Body of pancreas (tissue), 4 donors: ENCODE measurements at places on chromosomes 11 and 22.

DNA sequence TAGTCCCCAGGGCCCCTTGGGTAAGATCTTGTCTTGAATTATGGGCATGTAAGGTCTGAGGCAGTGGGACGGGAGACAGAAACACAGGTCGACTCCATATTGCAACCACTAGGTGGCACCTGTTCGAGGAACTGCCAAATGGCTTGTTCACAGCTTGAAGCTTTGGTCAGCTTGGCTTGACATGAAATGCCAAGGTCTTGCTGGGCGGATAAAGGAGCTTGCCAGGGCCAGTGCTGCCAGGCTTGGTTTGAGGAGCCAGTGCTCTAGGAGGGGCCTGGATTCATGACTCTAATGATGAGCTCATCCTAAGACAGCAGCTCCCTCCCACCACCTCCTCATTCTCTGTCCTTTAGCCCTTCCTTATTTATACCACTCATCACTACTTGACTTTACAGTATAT lies 11.9 kb upstream of the NRIP3 start:
- peak; percentile 87 for DNase-seq

GRCh38 chr11:57390535-57390934 lies at the start of gene PRG2:
PRG2 (minus strand) TSS chr11:57390650; CDS start chr11:57389944, 706 bp downstream.
- DNase-seq, result no peak

DNA sequence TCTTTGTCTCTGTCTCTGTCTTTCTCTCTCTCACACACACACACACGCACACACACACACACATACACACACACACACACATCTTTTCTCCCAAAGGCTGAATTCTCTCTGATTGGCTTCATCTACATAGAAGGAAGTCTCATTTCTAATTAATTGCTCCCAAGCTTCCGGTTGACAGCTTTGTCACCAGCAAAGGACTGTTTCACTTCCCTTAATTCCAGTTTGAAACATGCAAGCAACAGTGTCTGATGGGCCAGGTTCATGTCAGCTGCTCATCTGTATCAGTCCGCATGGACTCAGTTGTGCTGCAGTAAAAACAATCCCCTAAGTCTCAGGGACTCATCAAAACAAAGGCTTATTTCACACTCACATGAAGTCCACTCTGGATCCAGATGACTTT lies 16.2 kb upstream of the PVALB start:
- DNase-seq, result no peak

GRCh38 chr11:116865696-116866095 lies 28.3 kb upstream of the APOA1 start:
- DNase-seq, result no peak

DNA sequence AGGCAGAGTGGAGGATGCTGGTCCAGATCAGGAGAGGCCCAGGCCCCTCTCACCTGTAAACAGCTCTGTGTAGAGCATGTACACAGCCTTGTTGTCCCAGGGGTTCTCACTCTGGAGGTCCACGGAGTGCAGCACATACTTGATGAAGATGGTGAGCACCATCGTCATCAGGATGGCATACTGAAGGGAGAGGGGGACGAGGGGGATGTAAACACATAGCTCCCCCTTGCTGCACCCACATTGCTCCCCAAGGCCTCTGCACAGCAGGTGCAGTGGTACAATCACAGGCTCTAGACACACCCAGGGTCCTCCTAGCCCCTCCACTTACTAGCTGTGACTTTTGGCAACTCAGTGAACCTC lies 2.9 kb downstream of the SYVN1 start:
- DNase-seq, result no peak

DNA sequence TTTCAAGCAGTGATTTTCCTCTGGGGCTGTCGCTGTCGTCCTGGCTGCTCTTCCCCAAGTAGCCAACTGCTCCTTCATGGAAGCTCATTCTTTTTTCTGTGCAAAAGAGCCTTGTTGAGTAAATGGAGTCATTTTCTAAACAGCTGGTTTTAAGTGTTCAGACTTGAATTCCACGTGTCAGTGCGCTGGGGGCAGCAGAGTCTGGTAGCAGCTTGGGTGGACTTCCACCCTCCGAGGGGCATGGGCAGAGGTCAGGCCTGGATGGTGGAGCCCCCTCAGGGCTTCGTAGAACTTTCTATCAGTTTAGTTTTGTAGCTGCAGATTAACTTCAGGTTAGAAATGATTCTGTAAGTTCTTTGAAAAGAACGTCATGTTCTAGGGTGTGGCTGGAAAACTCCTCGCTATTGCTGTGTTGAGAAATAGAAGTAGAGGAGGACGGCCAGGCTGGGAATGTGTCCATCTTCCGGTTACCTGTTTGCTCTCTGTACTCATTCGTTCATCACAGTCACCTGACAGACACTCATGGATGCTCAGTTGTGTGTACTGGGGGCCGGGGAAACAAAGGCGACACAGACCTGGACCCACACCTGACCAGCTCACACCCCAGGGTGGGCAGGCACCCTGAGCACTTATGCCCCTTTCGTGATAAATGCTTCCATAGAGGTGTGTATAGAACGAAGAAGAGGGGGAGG lies 270.7 kb downstream of the TBC1D22A start:
- DNase-seq, result peak; percentile 37
